Heart left ventricle (tissue), 16 donors: ENCODE measurements at places on chromosomes 6 and 20. TPM values are rescaled to one million over a fixed set of nuclear protein-coding genes. Genes with fewer than 3 reads are reported as not detected.

PIGU gene
- 10.8 TPM for total RNA-seq

UST gene
- 2.7 TPM for total RNA-seq

- H3K4me1 ChIP-seq = no peaks in the 10 kb centered on the region
- no peaks in the 10 kb centered on the region for H3K27me3 ChIP-seq
- no peaks in the 10 kb centered on the region for H3K36me3 ChIP-seq
- H3K4me3 ChIP-seq = no peak overlapping the region
- DNase-seq = no peak
These were observed 34.8 kb downstream of the MDFI start for GRCh38 chr6:41672816-41673703.

GRCh38 chr6:52423971-52424381, 3.8 kb downstream of the EFHC1 start:
- peaks cover 10% of the 10 kb centered on the region for H3K36me3 ChIP-seq
- DNase-seq = peak; percentile 49
- H3K4me1 ChIP-seq = peaks cover 17% of the 10 kb centered on the region
- peak overlapping the region; percentile 27 for H3K27ac ChIP-seq
- H3K27me3 ChIP-seq = no peaks in the 10 kb centered on the region
- H3K4me3 ChIP-seq = no peak overlapping the region

GRCh38 chr6:139919107-139920026, 544.9 kb upstream of the CITED2 start:
- no peak overlapping the region for H3K4me3 ChIP-seq
- no peak for DNase-seq
- H3K4me1 ChIP-seq = no peaks in the 10 kb centered on the region
- no peak overlapping the region for H3K27ac ChIP-seq
- H3K36me3 ChIP-seq = no peaks in the 10 kb centered on the region
- H3K27me3 ChIP-seq = no peaks in the 10 kb centered on the region

DNA sequence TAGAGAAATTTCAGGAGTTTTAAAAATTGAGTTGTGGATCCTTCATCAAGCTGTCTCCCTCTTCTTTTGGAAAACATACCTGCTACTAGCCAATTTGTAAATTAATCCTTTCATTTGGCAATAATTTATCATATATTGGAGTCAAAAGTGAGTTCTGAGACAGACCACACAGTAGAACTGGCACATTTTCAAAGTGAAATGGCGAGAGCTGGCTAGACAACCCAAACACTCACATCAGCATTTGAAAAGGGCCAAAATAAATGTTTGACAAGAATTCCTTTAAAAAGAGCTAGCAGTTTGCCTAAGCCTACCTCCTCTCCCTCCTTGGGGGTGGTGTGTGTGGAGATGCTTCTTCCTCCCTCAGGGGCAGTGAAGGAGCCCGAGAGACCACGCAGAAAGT, 47.9 kb upstream of the KCNK16 start:
- H3K27ac ChIP-seq = no peak overlapping the region
- no peak overlapping the region for H3K4me3 ChIP-seq
- DNase-seq = no peak
- no peaks in the 10 kb centered on the region for H3K27me3 ChIP-seq
- H3K4me1 ChIP-seq = no peaks in the 10 kb centered on the region

DNA sequence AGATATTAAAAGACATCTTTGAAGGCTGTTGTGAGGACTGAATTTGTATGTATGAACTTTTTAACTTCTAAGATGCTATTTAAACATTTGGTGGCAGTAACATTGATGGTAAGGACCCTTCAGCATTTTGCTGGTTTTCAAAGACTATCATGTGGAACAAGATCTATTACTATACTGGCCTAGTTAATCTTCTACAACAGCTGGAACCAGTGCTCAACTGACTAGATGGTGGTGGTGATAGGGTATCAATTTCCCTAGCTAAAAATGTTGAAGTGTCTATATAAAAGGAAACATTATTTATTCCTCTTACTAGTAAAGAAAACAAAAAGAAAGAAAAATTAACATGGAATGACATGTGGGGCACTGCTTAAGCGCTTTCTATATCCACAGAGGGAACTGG, 195.7 kb downstream of the TASP1 start:
- H3K27ac ChIP-seq = no peak overlapping the region
- H3K27me3 ChIP-seq = no peaks in the 10 kb centered on the region
- H3K4me3 ChIP-seq = no peak overlapping the region
